GM23338 (cell line): ENCODE measurements at places on chromosomes 1 and 21.

DNA sequence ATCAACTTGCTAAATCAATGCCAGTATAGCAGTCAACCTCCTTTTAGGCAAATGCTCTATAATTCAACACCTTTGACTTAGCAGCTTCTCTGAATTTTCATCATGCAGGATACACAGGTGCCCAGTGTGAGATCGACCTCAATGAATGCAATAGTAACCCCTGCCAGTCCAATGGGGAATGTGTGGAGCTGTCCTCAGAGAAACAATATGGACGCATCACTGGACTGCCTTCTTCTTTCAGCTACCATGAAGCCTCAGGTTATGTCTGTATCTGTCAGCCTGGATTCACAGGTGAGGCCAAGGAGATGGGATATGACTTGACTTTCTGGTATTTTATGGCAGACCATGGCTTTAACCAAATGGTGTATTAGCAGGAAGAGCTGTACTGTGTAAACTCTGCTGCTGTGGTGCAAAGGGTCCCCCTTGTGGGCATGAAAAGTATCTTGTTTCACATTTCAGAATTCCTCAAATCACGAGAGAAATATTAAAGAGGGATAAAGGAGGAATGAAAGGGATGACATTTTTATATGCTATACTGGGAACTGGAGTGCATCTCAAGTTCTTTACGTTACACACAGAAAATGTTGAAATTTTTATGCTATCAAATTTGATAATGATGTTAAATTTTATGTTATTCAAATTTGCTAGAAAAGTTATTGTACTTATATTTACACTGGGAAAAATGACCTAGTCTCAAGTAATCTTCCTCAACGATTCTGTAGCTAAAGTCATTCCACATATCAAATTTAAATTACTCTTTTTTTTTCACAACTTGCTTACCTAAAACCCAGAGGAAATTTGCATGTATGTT is 88.9 kb downstream of the CRB1 start:
- peak; percentile 72 for DNase-seq

DNA sequence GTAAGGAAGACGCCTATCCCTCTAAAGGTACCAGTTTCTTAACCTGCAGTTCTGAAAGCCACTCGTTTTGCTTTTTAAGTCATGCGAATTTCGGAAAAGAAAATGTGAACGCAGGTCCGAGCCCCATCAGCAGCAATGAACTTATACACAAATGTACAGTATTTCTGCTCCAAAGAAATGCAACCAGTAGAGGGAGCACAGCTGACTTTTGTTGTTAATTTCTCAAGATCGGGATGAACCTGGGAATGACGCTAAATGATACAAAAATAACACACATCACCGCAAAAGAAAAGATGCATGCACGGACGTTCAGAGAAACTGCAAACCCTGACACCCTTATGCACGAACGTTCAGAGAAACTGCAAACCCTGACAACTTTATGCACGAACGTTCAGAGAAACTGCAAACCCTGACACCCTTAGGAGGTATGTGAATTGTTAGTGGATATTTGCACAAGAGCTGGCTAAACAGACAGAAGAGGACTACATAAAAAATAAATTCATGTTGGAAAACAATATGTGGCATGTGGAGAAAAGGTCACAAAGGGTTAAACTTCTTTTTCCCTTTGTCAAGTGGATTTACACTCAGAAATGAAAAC is 3.5 kb upstream of the TIAM1 start:
- peak; percentile 35 for DNase-seq

GRCh38 chr21:32260130-32260529 is 18.7 kb downstream of the MIS18A start:
- DNase-seq, result no peak

- no peak for DNase-seq
These were observed 59.5 kb upstream of the LAMC2 start for GRCh38 chr1:183126528-183126927.

GRCh38 chr1:197986817-197987216 is 69.6 kb downstream of the LHX9 start:
- DNase-seq, result no peak

GRCh38 chr1:228930479-228930957 is 195.2 kb downstream of the RHOU start:
- no peak for DNase-seq

DNA sequence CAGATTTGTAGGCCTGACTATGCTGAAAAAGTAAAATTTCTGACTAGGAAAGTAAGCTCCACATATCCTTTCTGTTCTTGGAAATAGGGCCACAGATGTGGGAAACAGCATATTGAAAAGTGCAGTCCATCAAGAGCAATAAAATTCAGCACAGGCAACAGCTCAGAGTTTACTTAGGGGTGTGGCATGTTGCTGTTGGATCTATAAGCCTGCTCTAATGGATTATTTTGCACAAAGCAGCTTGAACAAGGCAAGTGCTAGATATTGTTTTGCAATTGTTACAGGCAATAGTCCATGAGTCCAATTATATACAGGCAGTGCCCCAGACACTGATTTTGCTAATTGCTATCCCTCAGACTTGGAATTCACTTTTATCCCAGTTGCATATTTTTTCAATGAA is 289.8 kb upstream of the SNX7 start:
- DNase-seq, result no peak
